ENCODE measurements at places on chromosomes 13 and 19.

- no peak for DNase-seq
Observed at GRCh38 chr19:49843265-49843664, 7.7 kb upstream of the PTOV1 start.

DNA sequence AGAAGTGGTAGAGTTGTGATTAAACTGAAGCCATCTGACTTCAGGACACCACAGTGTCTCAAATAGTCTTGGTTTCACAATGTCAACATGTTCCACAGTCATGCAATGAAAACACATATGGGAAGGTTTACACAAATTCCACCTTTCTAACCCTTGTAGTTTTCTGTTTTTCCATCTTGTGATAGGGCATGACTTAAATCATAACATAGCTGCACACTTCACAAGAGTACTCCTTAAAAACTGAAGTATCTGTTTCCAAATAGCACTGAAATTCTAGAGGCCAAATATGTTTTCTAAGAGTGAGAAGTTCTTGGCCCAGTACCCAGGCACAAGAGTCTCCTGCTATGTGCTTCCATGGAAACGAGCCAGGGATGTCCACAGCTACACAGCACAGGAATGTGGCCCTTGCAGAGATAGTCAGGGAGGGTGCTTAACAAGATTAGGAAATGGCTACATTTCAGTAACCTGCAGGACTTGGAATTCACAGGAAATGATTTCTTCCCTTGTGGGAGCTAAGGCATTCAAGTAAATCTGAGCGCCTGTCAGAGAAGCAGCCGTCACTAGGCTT is 269.1 kb downstream of the NDFIP2 start:
- peak; percentile 96 for DNase-seq

DNA sequence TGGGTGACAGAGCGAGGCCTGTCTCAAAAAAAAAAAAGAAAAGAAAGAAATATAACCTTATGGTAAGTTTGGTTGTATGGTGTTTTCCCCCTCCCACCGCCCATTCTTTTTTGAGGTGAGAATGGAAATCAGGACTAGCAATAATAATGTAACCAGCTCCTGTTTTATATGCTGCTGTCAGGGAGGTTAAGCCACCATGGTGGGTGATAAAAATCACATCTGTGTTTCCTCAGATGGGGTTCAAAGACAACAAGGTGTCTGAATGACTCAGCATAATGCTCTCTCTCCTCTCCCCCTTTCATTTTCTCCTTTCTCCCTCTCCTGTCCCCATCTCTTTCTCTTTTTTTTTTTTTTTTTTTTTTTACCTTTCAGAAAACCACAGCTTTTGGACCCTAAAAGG is 28.3 kb upstream of the GARRE1 start:
- no peak for DNase-seq

GRCh38 chr13:109836629-109837607 is 50.5 kb upstream of the IRS2 start:
- no peak for DNase-seq

DNA sequence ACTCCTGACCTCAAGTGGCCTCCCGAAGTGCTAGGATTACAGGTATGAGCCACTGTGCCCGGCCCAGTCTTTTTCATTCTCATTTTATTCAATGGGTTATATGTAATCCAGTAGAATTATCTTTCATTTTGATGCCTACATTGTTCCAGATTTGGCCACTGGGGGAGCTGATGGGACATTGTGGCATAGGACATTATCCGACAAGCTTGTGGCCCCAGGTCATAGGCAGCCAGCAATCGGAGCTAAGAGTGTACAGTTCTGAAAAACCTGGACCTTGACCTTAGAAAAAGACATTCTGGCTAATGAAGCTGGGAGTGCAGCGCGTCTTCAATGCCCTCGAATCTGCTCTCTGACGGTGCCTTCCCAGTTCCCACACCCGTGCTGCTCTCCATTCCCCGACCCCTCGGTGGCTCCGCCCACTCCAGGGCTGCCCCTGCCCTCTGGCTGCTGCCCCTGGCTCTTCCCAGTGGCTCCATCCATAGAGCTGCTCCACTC is 108.7 kb downstream of the TEX29 start:
- peak; percentile 3 for DNase-seq

DNA sequence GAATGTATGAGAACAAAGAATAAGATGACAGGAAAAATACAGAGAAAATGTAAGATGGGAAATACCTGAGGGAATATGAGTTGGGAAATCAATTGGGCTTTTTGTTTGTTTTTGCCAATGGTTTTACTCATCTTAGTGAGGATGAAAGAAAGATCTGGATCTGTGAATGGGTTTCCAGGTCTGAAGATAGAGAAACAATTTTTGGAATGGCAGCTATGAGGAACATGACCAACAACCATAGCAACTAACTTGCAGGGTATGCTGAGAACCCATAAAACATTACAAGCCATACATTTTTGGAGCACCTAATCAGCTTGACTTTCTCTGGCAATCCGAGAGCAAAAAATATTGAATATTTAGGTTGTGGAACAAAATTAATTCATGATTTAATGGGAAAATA is 290.0 kb downstream of the KCTD12 start:
- no peak for DNase-seq

All from GM04503 (cell line).